ENCODE measurements at places on chromosomes 7 and 10.
A peak's percentile ranks its signal among the peaks of the same experiment; 100 is the strongest.

- no peak for DNase-seq
These were observed 69.5 kb upstream of the CFAP46 start for GRCh38 chr10:133011882-133012281.

- DNase-seq, result no peak
These were observed 130.5 kb downstream of the GRK5 start for GRCh38 chr10:119337796-119338432.

DNA sequence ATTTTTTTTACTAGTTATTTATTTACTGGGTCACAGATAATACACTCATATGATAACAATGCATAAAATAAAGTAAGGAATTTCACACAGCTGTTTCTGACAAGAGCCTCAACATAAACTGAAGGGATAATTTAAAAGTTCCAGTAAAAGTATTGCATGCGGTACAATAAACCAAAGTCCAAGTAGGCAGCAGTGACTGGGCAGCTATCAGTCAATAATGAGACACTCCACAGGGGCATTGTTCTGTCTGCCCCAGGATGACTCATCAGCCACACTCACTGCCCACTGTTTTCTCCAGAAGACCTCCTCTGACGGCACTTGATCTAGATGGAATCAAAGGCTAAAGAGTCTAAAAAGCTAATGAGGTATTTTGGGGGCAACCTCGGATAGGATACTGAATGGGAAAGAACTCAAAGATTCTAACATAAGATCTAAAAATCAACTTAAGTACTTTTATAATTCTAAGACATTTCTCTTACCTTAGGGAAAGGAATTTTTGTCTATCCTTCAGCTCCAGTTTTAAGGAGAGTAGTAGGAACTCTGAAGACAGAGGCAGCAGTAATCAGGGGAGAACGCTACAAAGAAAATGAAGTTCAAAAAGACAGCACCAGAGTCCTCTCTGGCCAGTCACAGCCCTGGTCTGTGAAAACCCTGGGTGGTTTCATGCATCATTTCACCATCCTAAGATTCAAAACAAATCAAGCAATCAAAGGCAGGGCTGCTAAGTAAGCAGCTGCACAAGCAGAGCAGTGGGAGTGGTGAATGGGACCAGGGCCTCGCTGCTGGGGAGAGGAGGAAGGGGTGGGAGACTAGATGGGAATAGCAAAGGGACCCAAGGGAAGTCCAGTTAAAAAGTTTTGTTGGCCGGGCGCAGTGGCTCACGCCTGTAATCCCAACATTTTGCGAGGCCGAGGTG lies 175.1 kb downstream of the AVL9 start:
- no peak for DNase-seq

DNA sequence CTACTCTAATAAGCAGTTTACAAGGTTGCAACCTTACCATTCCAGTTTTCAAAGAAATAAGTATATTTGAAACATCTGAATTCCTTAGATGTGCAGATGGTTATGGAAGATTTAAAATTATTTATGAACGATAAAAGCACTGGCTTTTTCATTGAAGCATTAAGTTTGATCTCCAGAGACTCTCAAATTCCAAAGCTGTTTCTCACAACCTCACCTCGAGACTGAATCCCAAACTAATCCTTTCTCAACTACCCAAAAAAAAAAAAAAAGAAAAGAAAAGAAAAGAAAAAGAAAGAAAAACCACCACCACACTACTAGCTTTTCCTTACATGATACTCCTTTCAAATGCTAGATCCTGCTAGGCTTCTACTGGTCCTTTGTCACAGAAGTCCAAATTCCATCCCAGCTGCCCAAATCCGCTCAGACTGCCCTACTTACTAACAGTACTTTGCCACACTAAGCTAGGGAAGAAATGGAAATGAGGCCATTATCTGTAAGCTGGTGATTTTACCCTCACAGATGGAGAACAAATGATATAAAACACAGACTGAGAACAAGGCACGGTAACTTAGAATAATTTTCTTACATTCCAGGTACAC lies 100.6 kb upstream of the CDK1 start:
- DNase-seq, result no peak

- peak; percentile 31 for DNase-seq
These were observed 264.1 kb downstream of the OTUD1 start for GRCh38 chr10:23702977-23703414.

- peak; percentile 75 for DNase-seq
These were observed 2.1 kb upstream of the COX19 start for GRCh38 chr7:977326-978048.

- DNase-seq, result no peak
These were observed 40.1 kb upstream of the CXCL12 start for GRCh38 chr10:44424957-44425356.

DNA sequence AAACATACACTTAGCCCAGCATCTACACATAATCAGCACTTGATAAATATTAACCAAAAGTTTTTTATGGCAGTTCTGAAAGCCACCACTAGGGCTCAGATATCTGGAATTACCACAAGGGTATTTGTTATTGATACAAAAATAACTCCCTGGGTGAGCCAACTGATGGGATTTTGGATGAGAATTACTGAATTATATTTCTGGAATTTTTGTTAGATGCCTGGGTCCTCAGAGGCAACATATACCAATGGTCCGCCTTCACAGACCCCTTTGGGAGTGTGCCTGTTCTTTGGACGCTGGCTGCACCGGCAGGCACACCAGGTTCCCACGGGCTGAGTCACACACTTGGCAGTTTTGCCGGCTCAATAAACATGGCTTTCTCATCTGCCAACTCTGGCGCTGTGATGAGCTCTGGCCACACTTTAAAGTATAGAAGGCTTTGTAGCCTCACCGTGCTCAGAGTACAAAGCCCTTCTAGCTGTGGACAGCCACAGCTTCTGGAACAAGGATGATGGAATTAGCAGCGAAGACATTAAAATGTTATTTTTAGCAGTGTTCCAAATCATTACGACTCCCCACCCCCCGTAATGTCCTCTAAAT lies 24.5 kb upstream of the EEPD1 start:
- DNase-seq, result no peak

Measured in GM19239 (cell line).